ENCODE measurements at places on chromosomes 4 and X.

- no peak for DNase-seq
Observed at GRCh38 chr4:169485791-169486742, 126.3 kb downstream of the NEK1 start.

- no peak for DNase-seq
Observed at GRCh38 chr4:42080306-42080705, 72.1 kb downstream of the BEND4 start.

DNA sequence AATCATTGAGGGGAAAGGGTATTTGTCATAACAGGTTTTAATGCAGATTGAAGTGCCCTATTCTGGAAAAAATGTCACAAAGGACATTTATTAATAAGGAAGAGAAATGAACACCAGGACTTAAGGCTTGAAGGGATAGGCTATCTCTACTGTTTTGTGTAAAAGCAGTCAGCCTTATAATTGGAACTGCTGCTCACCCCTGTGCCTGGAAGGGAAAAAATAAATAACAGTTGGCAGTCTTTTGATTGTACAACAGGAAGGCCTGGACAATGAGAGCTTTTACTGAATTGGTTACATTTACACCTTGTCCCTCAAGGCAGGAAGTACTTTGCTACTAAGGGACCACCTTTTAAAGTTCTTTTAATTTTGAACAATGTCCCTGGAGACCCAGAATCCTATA lies 17.8 kb upstream of the MAGED4 start:
- no peak for DNase-seq

DNA sequence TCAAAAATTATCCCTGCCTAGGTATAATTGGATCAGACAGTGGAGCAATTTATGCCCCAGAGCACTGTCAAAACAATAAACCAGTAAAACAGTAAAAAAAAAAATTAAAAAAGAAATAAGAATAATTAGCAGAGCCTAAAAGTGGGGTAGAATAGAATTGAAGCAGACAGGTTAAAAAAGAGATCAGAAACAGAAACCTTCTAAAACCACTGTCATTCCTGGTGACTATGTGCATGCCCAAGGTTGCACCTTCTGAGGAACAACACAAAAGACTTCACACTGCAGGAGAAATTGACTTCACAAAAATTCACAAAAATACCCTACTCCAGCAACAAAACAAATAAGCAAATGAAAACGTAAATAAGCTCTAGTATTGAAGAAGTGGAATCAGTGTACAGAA lies 168.6 kb downstream of the SPANXA1 start:
- DNase-seq = no peak

- no peak for DNase-seq
Observed at GRCh38 chr4:23887989-23888388, 1.9 kb downstream of the PPARGC1A start.

GRCh38 chr4:99642725-99643489 lies 14.7 kb downstream of the C4orf54 start:
- no peak for DNase-seq

- DNase-seq = no peak
Observed at GRCh38 chr4:3039706-3040366, 34.5 kb downstream of the HTT-AS start.

DNA sequence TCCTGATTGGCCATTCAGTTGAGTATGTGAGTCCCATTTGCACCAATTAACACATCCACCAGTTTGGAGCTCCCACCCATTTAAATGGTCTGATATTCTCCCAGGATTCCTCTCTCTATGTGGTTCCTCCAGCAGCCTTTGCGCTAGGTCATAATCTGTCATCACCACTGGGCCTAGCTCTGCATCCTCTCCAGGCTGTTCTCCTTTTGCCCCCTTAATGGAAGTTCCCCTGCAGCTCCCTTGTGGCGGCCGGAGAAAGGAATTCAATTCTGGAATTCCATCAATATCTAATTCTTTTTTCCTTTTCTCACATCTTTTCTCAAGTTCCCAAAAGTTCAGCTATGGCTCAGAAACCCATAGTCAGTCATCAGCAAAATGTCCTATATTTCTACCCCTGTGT lies 2184.4 kb upstream of the AGA start:
- DNase-seq = no peak

- no peak for DNase-seq
Observed at GRCh38 chr4:113604955-113605354, 156.6 kb downstream of the CAMK2D start.

DNA sequence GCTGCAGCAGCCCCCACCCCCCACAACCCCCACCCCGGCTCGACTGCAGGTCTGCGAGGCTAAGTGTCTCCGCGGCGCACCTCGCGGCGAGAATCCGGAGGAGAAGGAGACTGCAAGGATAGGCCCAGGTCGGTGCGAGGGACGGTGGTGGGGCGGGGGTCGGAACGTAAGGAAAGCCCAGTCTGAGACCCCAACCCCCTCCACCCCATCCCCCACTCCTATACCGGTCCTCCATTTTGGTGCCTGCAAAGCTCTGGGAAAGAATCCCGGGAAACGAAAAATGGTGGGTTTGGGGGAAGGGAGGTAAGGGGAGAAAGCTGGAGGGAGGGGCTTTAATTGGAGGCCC lies 614 bp downstream of the BEX3 start:
- DNase-seq = no peak

GRCh38 chr4:73309211-73309610 lies 50.6 kb upstream of the ANKRD17 start:
- DNase-seq = no peak
